ENCODE measurements at places on chromosomes 6 and 20.

DNA sequence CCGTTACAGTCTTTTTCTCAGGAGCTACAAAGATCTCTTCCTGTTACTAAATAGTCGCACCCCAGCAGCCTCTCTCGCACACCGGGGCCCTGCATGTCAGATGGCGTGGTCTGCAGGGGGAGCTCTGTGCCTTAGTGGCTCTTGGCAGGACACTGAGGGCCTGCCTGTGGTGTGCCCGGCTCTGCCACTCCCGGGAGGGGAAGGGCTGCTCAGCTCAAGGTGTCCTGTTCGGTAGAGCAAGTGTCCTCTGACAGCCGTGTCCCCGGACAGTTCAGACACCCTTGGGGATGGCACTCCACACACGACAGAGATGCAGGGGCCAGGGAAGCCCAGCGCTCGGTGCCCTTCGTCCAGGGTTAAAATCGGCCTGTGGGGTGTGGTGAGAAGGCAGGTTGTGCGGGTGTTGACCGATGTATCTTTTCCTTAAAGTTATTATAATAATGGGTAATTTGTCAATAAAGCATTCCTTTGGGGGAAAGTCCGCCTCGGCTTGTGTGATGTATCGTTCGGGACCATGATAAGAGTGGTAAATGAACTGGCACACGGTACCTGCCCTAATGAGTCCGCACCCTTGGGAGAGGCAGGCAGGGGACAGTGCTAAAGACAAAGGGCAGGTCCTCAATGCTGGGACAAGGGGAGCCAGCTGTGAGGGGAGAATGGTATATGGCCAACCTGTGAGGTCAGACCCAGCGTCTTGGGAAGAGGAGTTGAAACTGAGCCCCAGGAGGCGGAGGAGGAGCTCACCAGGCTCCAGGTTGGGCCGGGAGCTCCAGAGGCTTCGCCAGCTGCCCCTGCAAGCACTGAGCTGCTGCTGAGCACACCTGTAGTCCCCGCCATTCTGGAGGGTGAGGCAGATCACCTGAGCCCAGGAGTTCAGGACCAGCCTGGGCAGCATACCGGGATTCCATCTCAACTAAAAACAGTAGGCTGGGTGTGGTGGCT is 3.6 kb upstream of the DNAJC5 start:
- no peak for DNase-seq

- DNase-seq, result no peak
Measured at GRCh38 chr20:58238490-58238889, 10.0 kb upstream of the ANKRD60 start.

GRCh38 chr20:52054123-52054522 is 137.5 kb downstream of the ZFP64 start:
- no peak for DNase-seq

DNA sequence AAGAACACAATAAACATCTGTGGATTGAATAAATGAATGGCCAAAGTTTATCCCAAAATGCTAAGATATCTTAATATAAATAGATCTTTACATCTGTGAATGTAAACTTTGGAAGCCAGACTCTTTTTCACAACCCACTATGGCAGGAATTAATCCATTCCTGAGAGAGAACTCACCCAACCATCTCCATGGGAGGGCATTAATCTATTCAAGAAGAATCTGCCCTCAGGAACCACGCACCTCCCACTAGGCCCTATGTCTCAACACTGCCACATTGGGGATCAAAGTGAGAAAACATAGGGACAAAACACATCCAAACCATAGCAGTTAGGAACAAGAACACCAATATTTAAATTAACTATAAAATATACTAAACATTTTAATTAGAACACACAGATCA is 3.4 kb downstream of the UBE3D start:
- no peak for DNase-seq

- no peak for DNase-seq
Measured at GRCh38 chr6:167739721-167740475, 86.8 kb upstream of the AFDN start.

DNA sequence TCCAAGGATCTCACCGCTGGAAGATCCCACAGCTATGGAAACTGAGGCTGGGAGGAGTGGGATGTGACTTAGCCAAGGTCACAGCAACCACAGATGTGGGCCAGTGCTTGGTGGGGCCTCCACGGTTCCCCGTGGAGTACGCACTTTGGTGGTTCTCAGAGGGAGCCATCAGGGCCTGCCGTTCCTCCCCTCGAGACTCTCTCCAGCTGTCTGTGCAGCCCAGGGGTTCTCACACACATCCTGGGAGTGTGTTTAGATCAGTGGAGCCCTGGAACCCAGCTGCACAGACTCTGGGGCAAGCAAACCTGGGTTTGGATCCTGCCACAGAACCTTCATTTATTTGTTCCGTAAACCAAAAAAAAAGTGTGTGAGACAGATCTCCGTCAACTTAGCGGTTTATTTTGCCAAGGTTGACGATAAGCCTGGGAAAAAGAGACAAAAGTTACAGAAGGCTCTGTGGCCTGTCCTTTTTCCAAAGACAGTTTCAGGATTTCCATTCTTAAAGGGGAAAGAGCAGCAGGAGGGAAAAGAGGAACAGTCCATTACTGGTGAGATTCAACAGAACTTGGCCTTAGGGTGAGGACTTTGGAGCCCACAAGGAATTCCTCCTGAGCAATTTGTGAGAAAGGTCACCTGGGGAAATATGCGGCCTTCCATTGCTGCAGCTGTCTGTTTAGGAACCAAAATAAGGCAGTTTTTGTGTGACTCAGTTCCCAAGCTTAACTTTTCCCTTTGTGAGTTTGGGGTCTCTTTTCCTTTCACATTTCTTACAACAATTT is 13.6 kb upstream of the MYMX start:
- no peak for DNase-seq

DNA sequence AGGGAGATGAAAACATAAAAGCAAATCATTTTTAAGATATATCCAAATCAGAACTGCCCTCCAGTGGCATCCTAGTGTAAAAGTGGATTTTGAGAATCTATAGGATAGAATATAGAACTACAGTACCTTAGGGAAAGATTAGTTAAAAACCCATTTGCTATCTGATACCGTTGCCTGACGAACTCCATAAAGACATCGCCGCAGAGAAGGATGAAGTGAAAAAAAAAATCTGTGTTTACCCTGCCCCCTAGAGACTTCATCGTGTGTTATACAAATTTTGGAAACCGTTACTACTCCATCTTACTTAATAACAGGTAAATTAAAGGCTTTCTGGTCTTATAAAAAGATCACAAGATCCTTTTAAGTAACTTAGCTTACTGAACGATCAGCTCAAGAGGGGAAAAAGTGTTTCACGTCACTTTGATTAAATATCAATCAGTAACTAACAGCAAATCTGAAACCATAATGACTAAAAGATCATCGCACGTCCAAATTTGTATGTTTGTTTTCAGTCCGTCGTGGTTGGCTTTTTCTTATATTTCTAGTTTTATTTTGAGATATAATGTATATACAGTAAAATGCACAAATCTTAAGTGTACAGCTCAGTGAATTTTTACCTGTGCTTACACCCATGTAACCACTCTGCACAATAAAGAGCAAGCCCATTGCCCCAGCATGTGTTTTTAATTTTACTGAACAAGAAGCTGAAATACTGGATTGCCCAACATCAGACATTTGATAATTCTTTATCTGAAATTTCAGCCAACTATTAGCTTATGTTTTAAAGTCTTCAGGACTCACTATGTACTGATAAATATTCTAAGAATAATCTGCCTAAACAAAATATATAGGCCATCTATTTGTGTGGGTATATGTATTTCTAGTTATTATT is 881 bp upstream of the MCM3 start:
- DNase-seq, result no peak

DNA sequence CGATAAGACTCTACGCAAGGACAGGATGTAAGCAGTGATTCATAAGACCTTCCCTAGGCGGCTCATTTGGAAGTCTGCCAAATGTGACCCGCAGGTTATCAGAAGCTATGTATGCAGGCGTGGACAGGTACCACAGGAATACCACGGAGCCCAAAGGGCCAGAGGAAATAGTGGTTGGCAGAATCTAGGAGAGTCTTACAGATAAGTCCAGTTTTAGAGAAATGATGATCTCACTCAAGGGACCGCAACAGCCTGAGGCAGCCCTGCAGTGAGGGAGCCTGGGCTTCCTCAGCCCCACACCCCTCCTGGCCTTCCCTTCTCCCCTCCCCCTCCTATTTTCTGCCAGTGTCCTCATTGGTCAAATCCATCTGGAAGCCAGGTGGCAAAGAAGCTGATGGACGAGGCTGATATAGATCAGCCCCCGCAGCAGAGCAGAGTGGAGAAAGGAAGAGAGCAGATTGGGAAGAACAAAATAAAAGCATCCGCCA is 110.6 kb downstream of the FNDC1 start:
- DNase-seq, result no peak

GRCh38 chr6:36979347-36979742 is 6.7 kb downstream of the MTCH1 start:
- DNase-seq, result peak; percentile 66

- DNase-seq, result no peak
Measured at GRCh38 chr6:6878887-6879585, 228.7 kb upstream of the RREB1 start.

DNA sequence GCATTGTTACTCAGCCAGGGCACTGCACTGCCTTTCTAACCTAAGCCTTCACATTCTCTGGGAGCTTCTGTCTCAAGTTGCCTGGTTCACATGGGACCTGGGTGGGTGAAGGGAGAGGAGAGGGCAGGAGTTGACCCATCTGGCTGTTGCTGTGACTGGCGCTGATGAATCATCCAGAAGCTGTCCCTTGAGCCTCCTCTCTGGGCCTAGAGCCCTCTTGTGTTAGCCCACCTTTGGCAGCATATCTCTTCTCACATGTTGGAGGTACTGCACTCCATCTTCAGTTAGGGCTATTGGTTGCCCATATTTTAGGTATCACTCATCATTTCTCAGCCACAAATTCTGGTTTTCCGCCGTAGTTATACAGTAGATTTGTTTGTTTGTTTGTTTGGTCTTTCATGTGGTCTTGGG is 19.8 kb downstream of the XRN2 start:
- DNase-seq, result no peak

GRCh38 chr6:146526192-146526591 is 17.4 kb upstream of the RAB32 start:
- no peak for DNase-seq

GRCh38 chr6:147173675-147174308 is 30.4 kb upstream of the STXBP5 start:
- no peak for DNase-seq

- DNase-seq, result no peak
Measured at GRCh38 chr20:58788896-58789544, 61.7 kb downstream of the GNAS-AS1 start.

- no peak for DNase-seq
Measured at GRCh38 chr6:9403736-9404135, 968.4 kb upstream of the SLC35B3 start.

- no peak for DNase-seq
Measured at GRCh38 chr6:122717350-122717749, 62.2 kb upstream of the FABP7 start.

GRCh38 chr6:1044040-1044836 is 267.7 kb upstream of the FOXQ1 start:
- no peak for DNase-seq

DNA sequence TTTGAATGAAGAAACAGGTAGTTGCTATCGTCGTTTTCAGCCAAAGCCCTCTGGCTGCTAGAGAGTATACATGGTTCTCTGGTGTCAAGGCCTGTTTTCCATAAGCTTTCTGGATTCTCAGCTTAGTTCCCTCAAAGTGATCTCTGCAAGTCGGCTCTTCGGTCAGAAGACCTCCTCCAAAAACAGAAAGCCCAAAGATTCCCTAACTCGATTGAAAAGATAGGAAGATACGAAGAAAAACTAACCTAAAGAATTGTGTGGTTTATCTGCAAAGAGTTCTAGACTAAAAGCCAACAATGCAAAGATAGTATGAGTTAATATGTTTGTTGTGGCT is 545 bp upstream of the ASCC3 start:
- DNase-seq, result no peak

- DNase-seq, result no peak
Measured at GRCh38 chr6:120587381-120587780, 746.9 kb downstream of the TBC1D32 start.

DNA sequence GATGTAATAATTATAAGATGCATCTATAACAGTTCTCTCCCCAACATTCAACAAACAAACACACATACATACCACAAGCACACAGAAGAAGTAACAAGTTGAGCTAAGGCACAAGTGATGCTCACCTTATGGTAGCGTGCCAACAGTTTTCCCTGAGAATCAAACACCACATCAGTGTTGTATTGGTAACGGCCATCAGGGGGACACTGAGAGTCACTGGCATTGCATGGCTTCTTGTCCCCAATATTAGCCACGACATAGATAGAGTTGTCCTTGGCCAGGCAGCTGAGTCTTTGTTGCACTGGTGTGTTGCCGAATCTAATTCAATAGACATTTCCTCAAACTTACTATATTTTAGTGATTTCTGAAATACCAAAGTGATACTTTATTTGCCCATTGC is 14.8 kb upstream of the VNN1 start:
- no peak for DNase-seq

GRCh38 chr6:34300332-34300751 is 51.5 kb upstream of the SMIM29 start:
- no peak for DNase-seq
